GM12878 (cell line): ENCODE measurements at places on chromosomes 6 and 20.

DNA sequence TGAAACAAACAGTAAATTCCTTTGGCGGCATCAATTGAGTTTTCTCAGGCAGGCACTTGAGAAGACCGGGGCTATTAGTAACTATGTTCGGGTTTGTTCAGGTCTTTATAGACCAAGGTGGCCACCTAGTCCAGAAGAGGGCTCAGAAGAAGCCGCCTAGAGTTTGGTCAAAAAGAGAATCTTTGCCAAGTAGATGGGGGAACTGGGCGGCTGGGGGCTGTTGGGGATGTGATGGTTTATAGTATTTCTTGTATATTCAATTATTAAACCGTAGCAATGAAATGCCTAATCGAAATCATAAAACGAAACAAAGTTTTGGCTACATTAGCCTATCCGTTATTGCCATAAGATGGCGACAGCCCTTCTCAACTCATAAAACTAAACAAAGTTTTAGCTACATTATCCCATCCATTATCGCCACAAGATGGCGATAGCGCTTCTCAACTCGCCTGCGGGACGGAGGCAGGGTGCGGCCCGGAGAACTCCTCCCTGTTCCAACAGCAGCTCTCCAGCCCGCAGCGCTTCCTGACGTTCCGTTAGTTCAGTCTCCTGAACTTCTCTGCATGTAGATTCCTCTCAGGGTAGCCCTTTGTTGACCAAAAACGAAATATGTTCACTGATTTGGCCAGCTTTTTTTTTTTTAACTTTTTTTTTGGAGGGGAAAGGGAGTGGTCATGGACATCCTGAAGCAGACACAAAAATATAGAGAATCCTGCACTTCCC is 120.5 kb upstream of the PRSS16 start:
- peak; percentile 85 for DNase-seq

DNA sequence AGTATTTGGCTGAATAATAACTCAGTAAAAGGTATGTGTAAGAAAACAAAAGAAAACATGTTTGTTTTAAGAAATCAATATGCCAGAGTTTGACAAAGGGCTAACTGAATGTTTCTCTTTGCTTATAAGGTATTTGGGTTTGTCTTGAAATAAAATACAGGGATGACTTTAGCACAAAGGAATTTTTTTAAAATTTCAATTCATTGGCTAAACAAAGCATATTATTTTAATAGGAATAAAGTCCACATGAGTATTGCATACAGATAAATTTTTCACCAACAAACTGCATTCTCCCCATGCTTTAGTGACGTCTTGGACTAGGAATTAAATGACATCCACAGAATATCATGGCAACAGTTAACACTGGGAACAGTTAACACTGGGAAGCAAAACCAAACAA is 480.0 kb upstream of the JAG1 start:
- no peak for DNase-seq

- no peak for DNase-seq
Observed at GRCh38 chr6:36685926-36686667, 7.6 kb downstream of the CDKN1A start.

- no peak for DNase-seq
Observed at GRCh38 chr6:148864941-148865340, 118.1 kb downstream of the UST start.

DNA sequence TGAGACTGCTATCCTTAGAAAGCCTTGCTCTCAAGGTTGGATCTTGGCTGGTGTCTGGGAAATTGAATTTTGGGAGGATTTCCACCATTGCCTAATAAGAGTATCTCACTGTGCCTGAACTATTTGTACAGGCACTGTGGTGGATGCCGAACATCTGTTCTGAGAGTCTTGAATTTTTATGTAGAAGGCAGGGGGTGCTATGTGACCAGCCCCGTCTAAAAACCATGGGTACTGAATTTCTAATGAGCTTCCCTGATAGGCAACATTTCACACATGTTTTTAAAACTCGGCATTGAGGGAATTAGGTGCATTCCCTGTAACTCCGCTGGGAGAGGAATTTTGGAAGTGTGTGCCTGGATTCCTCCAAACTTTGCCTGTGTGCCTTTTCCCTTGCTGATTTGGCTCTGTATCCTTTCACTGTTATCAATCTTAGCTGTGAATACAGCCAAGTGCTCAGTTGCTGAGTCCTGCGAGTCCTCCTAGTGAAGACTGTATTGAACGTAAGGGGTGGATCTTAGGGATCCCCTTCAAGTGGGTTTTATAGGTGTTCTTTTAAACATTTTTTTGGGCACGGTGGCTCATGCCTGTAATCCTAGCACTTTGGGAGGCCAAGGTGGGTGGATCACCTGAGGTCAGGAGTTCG is 27.6 kb upstream of the SCAF8 start:
- no peak for DNase-seq

- DNase-seq, result no peak
Observed at GRCh38 chr20:10347086-10347880, 86.7 kb downstream of the MKKS start.

DNA sequence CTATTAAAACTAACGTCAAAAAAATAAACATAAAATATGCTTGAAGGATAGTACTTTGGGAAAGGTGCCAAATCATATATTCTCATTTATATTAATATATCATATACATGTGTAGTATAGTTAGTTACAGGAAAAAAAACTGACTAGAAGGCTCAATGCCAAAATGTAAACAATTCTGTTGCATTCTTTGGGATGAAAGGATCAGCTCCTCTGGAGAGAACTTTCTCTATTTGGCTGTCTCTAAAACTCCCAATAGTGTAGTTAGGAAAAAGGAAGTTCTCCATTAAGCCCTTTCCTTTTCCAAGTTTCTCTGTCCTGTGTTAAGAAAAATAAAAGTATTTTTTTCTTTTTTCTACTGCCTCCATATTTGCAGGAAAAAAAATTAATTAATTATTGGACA is 86.5 kb upstream of the BTN3A2 start:
- no peak for DNase-seq

GRCh38 chr6:40710626-40711330 is 123.6 kb upstream of the LRFN2 start:
- peak; percentile 15 for DNase-seq

DNA sequence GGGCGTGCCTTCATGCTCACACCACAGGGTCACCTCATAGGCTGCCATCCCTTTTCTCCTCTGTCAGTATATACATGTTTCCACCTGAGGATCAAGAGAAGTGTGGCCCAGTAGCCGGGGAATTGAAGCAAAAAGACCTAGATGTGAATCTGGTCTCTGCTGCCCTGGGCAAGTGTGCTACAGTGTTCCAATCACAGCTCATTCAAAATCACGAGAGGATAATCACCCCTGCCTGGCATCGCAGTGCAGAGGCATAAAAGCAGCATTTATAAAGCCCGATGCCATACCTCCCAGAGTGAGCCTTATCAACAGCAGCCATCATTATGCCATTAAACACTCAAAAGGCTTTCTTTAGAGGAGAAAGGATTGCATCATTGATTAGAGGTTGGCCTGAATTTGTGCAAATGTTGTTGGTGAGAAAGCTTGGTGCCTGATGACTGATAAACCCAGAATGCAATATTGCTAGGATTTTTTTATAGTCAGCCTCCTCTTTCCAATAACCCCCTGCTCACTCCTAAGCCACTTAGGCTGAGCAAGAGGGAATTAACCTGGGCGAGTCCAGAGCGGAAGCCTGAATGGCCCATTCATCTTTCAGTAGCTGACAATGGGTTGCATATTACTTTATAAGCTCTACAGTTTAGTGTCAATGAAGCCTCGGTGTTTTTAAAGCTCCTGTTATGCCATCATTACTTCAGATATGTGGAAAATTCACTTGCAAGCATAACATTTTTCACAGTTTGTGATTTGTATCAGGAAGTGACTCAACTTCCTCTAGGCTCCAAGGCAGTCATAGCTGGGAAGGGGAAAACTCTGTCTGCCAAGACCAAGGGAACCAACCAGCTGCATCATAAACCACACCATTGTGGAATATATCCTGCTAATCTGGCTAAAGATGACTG is 92.5 kb upstream of the NXT1 start:
- no peak for DNase-seq

GRCh38 chr6:163147994-163148393 is 266.5 kb upstream of the QKI start:
- no peak for DNase-seq

- no peak for DNase-seq
Observed at GRCh38 chr20:46701556-46701955, 7.9 kb upstream of the SLC2A10 start.

DNA sequence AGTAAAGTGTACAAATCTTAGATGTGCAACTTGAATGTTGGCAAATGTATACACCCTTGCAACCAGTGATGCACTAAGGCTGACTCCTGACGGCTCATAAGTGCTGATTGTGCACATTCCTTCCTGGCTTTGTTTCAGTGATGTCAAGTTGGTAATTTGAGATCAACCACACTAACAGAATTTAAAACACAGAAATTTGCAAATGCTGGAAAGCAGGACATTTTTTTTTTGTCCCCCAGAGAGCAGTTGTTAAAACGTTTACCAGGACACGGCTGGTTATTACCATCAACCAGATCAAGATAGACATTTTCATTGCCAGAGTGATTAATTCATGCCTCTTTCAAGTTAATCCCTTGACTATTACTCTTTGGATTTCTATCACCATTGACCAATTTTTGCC is 735.6 kb downstream of the RFPL4B start:
- no peak for DNase-seq

DNA sequence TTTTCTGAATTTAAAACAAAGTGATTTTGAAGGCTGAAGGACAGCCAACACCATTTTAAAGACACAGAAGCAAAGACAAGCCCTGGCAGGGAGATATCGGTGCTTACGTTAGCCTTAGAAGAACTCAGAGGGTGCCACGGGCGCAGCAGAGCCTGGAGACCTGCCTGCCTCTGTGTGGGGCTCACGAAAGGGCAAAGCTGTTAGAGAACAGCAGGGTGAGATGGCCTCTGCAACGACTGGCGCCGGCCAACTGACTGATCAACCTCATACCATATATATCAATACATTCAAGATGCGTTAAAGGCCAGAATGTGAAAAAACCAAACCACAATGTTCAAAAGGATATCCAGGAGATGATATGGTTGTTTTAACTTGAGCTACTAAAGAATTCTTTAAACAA is 151.0 kb upstream of the RPS6KA2 start:
- DNase-seq, result no peak

- DNase-seq, result no peak
Observed at GRCh38 chr6:144372611-144373594, 87.8 kb downstream of the UTRN start.

DNA sequence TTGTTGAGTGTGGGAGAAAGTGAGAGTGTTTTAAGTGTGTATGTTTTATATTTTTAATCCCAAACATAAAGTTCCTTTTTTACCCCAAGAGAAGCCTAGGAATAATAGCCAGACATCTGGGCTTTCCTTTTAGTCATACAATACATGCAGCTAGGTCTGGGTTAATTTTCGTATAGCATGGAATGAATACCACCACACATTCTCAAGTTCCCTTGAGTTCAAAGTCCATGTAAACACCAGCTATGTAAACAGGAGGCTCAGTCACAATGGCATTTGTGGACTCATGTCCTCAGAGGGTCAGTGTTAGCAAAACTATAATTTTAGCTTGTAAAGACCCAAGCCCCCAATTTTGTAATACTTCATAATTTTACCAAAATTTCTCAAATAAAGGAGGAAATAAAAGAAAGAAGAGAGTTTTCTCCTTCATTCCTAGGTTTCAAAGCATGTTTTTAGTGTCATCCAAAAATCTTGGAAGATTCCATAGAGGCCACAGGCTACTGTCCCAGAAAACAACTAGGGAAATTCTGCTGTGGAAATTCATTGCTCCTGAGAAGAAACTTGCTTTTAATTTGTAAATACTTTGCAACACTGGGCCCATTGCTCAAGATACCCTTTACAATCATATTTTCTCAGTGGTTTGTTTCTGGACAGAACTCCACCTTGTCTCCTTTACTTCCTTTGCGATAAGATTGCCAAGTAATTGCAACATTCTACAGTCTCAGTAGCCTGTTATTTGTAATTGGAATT is 671.2 kb downstream of the COL12A1 start:
- DNase-seq, result no peak

DNA sequence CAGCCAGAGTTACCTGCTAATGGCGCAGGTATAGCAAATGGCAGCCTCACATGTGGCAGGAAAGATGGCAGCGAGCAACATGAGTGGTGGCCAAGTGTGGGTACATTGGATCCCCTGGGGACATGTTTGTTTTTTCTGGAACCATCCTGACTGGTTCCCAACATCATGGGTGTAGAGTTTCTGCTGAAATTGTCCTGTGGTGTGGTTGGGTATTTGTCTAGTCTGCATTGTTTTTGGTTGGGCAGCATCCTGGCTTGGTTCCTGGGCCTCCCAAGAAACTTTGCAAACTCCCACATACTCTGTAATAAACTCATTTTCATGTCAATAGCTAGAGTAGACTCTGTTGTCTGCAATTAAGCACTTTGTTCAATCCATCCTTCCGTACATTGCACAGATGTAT is 282.6 kb downstream of the CDC5L start:
- DNase-seq, result no peak

- no peak for DNase-seq
Observed at GRCh38 chr20:1994627-1995026, 769 bp upstream of the PDYN start.

DNA sequence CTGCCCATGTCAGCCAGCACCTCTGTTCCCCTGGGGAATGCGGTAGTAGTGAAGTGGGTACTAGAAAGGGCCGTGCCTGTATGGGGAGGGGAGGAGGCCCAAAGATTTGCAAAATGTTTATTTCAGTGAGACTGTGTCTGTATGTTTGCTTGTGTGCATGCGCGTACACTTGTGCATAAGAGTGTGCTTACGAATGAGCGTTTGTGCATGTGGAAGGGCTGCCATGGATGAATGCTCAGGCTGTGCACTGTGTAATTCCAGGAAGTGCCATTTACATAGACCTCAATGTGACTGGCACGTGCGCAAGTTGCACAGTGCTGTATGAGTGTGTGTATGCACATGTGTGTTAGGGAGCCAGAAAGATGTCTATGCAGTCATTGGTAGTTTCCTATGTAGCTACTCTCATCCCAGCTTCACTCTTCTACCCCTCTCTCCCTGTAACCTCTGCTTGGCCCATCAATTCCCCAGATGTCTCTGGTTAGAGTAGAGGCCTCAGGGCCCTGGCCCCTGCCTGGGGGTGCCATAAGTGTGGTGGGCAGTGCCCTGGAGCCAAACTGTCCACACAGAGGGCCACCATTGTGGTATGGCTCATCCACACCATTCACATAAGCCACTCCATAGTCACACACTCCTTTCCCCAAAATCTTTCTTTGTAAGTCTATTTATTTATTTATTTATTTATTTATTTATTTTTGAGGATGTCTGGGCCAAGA is 26.8 kb upstream of the SLC22A7 start:
- peak; percentile 47 for DNase-seq

DNA sequence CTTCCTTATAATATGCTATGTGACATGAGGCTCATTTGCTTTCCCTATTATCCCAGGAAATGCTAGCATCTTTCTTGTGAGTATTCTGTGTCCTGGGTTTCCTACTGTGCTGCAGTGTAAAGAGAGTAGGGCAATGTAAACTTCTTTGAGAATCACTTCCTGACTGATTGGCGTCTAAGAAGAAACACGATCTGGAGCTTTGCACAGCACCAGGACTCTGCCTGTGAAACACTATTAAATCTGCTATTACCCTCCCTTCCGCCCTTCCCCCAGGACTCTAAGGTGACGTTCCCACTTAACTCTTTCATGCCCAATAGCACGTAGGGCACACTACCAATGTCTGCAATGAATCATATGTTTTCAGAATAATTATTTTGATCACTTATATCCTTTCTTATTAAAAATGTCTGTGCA is 607.3 kb upstream of the CITED2 start:
- DNase-seq, result no peak
